Ovary (tissue), 10 donors: ENCODE measurements at places on chromosomes 2 and 18. TPM values are rescaled to one million over a fixed set of nuclear protein-coding genes. Genes with fewer than 3 reads are reported as not detected.

MFSD6 gene
- total RNA-seq, result 11.8 TPM

ANKRD36B gene
- 38.6 TPM for total RNA-seq

STARD6 gene
- total RNA-seq, result not detected

STEAP3 gene
- 4.8 TPM for total RNA-seq

C18orf54 gene
- 1.4 TPM for total RNA-seq

LINC00305 gene
- total RNA-seq, result not detected

GRCh38 chr2:202808754-202809153 lies 62.8 kb downstream of the ICA1L start:
- peaks cover 7% of the 10 kb centered on the region for H3K4me1 ChIP-seq
- no peak for DNase-seq
- H3K4me3 ChIP-seq, result no peak overlapping the region
- H3K27me3 ChIP-seq, result no peaks in the 10 kb centered on the region
- no peaks in the 10 kb centered on the region for H3K36me3 ChIP-seq

DNA sequence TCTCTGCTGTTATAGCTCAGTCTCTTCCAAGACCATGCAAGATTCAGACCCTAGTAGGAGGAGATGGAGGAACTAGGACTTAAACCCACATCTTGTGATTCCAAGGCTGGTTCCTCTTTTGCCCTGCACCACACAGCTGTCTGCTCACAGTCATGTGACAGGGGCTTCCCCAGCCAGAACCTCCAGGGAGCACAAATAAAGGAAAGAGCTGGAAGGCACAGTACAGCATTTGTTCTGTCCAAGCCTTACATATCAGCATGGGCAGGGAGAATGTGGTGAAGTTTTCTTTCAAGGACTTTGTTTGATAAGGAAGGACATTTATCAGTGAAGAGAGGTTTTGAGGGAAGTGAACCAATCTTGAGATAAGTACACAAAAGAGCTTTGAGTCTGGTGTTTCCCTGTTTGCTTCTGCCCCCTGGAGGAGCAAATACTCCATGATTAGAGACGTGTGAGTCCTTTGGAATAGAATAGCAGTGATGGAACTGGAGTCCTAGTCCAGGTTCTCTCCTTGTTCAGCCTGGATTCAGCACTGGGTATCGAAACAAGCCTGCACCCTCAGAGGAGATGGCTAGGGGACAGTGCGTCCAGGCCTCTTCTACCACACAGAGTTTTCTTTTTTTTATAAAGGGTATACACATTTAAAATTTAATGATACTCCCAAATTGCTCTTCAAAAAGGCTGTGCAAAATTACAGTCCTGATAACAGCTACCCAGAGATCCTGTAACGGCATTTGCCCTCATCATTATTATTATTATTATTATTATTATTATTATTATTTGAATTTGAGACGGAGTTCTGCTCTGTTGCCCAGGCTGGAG lies 24.6 kb upstream of the CASP10 start:
- H3K27me3 ChIP-seq, result no peaks in the 10 kb centered on the region
- H3K4me1 ChIP-seq, result peaks cover 6% of the 10 kb centered on the region
- peak; percentile 72 for DNase-seq
- H3K4me3 ChIP-seq, result no peak overlapping the region
- peak overlapping the region; percentile 1 for H3K27ac ChIP-seq
- H3K36me3 ChIP-seq, result no peaks in the 10 kb centered on the region

GRCh38 chr2:232523682-232524597 lies 2.0 kb upstream of the CHRND start:
- H3K27ac ChIP-seq, result no peak overlapping the region
- no peaks in the 10 kb centered on the region for H3K4me1 ChIP-seq
- H3K27me3 ChIP-seq, result no peaks in the 10 kb centered on the region
- DNase-seq, result peak; percentile 47
- no peaks in the 10 kb centered on the region for H3K36me3 ChIP-seq
- no peak overlapping the region for H3K4me3 ChIP-seq

DNA sequence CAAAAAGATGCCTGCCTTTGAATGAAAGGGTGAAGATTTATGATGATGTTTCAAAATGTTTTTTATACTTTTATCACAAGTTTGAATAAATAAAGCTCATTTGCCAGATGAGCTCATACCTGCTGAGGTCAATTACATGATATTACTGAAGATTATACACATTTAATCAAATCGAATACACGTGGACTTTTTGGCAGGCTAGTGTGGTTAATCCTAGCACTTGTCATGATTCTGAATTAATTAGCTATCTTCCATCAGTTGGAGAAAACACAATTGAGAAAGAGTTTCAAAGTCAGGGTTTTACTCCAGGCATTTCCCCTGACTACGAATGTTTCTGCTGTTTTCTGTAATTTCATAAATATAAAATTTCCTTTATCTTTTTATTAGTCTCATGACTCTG lies 54.4 kb downstream of the LRPPRC start:
- no peaks in the 10 kb centered on the region for H3K36me3 ChIP-seq
- no peak overlapping the region for H3K4me3 ChIP-seq
- no peaks in the 10 kb centered on the region for H3K27me3 ChIP-seq
- H3K27ac ChIP-seq, result no peak overlapping the region

- H3K27me3 ChIP-seq, result no peaks in the 10 kb centered on the region
- no peaks in the 10 kb centered on the region for H3K36me3 ChIP-seq
- H3K27ac ChIP-seq, result no peak overlapping the region
- H3K4me1 ChIP-seq, result peaks cover 10% of the 10 kb centered on the region
- no peak overlapping the region for H3K4me3 ChIP-seq
These were observed 72.5 kb upstream of the CYP1B1 start for GRCh38 chr2:38148501-38148900.

GRCh38 chr2:219082332-219082958 lies 21.7 kb upstream of the IHH start:
- DNase-seq, result no peak
- no peaks in the 10 kb centered on the region for H3K27me3 ChIP-seq
- no peaks in the 10 kb centered on the region for H3K36me3 ChIP-seq
- no peak overlapping the region for H3K27ac ChIP-seq
- no peaks in the 10 kb centered on the region for H3K4me1 ChIP-seq
- H3K4me3 ChIP-seq, result no peak overlapping the region

DNA sequence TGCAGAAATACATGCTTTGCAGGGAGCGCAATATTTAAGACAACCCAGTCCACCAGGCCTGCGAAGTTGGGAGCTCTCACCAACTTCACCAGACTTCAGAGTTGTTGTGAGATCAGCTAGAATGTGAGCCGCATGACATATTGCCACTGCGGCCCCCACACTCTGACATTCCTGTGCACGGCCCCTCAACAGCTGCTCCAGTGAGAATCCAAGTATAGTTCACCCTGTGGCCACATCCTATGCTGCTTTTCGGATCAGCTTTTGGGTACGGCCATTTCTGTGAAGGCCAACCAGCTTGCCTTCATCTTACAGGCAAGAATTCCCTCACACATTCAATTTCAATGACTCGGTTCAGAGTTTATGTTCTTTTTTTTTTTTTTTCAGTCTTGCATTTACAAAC lies 177.8 kb downstream of the SOX11 start:
- no peak overlapping the region for H3K27ac ChIP-seq
- no peaks in the 10 kb centered on the region for H3K27me3 ChIP-seq
- H3K36me3 ChIP-seq, result no peaks in the 10 kb centered on the region
- H3K4me3 ChIP-seq, result no peak overlapping the region
- no peaks in the 10 kb centered on the region for H3K4me1 ChIP-seq
- DNase-seq, result no peak

- H3K27me3 ChIP-seq, result no peaks in the 10 kb centered on the region
- H3K4me3 ChIP-seq, result no peak overlapping the region
- peaks cover 5% of the 10 kb centered on the region for H3K4me1 ChIP-seq
These were observed 3.1 kb downstream of the SPOPL start for GRCh38 chr2:138504546-138505235.
